ENCODE measurements at places on chromosomes 5 and 9.

DNA sequence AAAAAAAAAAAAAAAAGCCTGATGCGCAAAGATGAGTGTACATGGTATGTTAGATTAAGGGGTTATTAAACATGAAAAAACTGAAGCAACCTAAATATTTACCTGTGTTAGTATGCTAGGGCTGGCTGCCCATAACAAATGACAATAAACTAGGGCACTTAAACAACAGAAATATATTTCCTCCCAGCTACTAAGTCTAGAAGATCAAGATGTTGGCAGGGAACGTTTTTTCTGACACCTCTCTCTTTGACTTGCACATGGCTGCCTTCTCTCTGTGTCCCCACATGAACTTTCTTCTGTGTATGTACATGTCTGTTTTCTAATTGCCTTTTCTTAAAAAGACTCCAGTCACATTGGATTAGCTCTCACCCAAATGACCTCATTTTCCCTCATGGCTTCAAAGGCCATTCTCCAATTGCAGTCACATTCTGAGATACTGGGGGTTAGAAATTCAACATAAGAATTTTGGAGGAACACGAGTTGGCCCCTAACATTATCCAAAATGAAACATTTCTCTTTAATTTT lies 694.5 kb downstream of the CDH9 start:
- no peak for DNase-seq

- DNase-seq = no peak
Measured at GRCh38 chr5:10849278-10849677, 88.2 kb upstream of the DAP start.

DNA sequence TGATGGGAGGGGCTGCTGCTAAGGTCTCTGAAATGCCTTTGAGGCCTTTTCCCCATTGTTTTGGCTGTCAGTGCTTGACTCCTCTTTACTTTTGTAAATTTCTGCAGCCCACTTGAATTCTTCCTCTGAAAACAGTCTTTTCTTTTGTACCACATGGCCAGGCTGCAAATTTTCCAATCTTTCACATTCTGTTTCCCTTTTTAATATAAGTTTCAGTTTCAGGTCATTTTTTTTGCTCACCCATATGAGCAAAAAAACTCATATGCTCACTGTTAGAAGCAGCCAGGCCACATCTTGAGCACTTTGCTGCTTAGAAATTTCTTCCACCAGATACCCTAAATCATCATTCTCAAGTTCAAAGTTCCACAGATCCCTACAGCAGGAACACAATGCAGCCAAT lies 234.6 kb upstream of the ADRA1B start:
- DNase-seq = no peak

GRCh38 chr9:124880501-124880900 lies 18.6 kb downstream of the ARPC5L start:
- DNase-seq = no peak

DNA sequence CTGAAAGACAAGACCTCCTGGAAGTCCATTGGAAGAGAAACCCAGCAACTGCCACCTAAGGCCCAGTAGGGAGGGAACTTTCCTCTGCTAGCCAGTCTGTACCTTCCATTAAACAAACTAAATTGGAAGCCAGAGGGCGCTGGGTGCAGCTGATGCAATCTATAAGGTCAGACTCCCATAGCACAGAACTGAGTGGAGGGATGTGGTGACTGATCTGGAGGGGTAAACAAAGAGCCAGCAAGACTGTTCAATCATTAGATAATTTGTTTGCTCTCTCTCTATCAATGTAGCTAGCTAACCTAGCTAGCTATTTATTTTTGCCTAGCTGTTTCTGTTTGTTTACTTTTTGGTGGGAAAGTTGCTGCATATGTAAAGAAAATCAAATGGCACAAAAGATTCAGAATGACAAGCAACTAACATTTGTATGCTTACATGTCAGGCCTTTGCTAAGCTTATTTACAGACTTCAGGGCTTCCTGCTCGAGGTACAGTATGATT lies 291.8 kb upstream of the DAB2 start:
- DNase-seq = no peak

DNA sequence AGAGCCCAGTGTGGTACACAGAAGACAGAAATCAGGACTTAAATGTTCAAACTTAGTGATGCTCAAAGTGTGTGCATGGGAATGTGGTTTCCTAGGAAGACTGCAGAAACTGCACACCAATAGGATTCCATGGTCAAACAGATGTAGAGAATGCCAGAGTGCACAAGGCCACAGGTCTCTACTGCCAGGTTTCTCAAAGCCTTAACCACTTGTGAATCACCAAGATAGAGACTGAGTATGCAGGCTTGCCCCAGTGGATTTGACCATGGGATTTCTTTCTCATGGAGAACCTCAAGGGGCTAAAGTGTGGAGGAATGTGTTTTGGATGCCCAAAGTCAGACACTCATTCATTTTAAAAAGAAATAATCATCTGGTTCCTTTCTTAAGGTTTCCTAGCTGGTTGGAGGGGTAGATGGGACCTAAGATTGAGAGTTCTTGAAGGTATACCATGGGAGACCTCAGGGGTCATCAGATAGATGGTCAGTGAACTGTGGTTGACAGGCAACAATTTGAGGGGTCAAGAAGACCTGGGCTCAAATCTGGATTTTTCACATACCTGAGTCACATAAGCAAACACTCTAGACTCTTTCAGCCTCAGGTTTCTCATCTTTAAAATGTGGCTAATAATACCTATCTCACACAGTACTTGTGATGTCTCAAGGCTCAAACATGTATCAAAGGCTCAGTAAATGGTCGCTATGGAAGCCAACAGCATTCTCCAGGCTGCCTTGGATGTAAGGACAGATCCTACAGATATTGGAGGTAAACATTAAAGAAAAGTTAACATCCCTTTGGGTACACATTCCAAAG lies 81.1 kb downstream of the BOD1 start:
- DNase-seq = no peak

DNA sequence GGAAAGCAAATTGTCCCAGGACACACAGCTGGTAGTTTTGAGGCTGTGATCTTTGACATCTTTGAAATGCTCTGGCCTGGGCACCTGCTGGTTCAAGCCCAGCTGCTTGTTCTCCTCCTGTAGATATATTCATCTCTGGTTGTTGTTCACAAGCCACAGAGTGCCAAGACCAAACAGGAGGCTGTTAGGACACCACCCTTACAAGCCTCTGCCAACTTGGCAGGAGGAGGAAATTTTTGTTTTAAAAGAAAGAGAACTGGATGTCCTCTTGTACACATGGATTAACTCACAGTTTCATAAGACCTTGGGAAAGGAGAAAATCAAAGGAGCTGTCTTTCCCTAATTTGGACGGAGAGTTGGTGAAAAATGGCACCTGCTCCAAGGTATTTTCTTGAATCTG lies 8.5 kb upstream of the ZFP62 start:
- no peak for DNase-seq

- DNase-seq = no peak
Measured at GRCh38 chr9:93577078-93577974, 942 bp downstream of the PHF2 start.

- DNase-seq = no peak
Measured at GRCh38 chr5:78781611-78782286, 133.2 kb upstream of the LHFPL2 start.

GRCh38 chr5:31963358-31964006 lies 210.6 kb downstream of the GOLPH3 start:
- DNase-seq = no peak

DNA sequence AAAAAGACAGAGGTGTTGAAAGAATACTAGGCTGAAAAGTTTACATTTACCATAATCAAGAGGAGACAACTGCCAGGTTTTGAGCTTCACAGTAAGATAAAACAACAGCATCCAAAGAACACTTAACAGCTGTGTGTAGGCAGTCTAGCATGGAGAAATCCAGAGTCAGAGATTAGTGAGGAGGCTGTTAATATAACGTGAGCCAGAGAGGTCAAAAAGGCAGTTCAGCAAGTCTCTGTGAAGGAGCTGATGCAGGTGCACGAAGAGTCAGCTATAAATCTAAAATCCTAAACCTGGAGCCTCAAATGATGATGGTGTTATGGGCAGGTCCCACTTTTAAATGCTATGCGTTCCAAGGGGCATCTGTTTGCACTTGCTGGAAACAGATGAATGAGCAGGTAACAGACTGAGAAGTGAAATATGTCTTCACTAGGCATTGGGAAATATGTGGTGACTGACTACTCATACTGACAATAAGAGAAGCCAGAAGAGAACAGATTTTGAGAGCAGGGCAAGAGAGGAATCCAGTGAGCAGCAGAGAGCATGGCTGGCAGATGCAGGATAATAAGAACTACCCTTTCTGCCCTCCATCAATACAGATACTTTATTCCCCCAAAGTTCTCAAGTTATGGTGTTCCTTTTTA lies 8.7 kb downstream of the APTX start:
- no peak for DNase-seq

GRCh38 chr9:124854161-124854560 lies 901 bp downstream of the WDR38 start:
- no peak for DNase-seq

- DNase-seq = no peak
Measured at GRCh38 chr5:143426437-143426991, 23.0 kb upstream of the NR3C1 start.

- no peak for DNase-seq
Measured at GRCh38 chr9:92664394-92665152, 5.4 kb downstream of the IPPK start.

DNA sequence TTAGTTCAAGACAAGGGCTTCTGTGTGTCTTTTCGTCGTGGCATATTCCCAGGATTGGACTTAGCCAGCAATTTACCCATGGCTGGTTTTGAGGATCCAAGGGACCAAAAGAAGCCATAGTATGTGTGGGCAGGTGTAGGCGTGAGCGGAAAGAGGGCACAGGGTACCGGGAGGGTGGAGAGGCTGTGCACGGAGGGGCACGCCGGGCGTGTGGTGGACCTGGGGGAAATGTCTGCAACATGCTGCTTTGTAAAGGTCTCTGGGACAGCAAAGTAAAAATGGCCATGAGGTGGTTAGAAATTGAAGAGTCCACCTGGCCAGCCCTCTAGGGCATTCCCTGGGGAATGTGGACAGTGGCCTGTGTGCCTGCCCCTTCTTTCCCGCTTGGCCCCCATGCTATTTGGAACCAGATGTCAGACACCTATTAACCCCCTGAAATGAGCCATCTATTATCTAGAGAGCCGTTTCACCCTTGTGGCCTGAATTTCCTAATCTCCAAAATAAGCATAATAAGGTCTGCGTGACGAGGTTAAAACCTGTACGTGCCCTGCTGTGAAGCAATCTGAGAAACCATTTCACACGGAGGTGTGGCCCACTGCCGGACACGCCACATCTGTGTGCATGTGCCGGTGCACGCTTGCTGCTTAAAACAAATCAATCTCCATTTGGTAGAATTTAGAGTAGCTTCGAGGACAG lies 5.1 kb downstream of the FLT4 start:
- no peak for DNase-seq

DNA sequence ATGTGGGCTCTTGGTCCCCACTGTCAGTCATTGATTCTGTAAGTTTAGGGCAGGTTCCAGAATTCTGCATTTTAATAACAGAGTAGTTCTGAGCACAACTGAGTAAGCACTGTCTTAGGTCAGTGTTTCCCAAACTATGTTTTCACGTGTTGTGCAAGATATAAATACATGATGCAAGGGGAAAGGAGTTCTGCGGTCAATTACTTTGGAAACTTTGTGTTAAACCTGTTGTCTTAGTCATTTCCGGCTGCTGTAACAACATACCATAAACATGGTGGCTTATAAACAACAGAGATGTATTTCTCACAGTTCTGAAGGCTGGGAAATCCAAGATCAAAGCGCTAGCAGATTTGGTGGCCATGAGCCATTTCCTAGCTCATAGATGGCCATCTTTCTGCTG lies 69.8 kb downstream of the EQTN start:
- DNase-seq = no peak

GRCh38 chr9:72951520-72952380 lies 1.1 kb downstream of the ALDH1A1 start:
- DNase-seq = no peak

- no peak for DNase-seq
Measured at GRCh38 chr9:27602954-27603353, 29.7 kb upstream of the C9orf72 start.

Measured in anterior cingulate cortex (tissue), 58 donors.